ENCODE measurements at places on chromosomes 5 and 9. TPM values are rescaled to one million over a fixed set of nuclear protein-coding genes. Genes with fewer than 3 reads are reported as not detected.

SEMA5A gene
- total RNA-seq: 20.4 TPM

PIP5KL1 gene
- total RNA-seq: 11.2 TPM

PPIC gene
- 10.5 TPM for total RNA-seq

HEMGN gene
- total RNA-seq: not detected

GRCh38 chr9:75540185-75540584 is 350.3 kb upstream of the PCSK5 start:
- no peak for DNase-seq

DNA sequence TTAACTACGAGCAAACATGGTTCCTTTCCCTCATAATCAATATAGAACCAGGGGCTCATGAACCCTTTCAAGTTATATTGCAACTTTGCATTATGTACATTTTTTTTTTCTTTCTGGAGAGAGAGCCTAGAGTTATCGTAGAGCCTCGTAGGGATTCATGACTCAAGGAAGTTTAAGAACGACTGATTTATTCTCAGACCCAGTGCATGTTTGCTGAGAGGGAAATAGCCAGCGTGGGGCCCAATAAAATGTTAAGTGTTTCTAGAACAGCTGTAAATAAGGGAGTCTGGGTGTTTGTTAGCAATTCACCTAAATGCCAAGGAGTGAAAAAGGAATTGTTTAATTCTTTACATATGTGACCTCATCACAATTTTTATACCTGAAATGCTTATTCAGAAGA is 119.0 kb upstream of the KLF9 start:
- DNase-seq: no peak

GRCh38 chr5:170312666-170313065 is 15.1 kb upstream of the LCP2 start:
- no peak for DNase-seq

All from stomach (tissue), 19 donors.